Activated CD4-positive, alpha-beta T cell treated with anti-CD3 and anti-CD28 coated beads, Interleukin-2, amount 50 U/mL, for 1 hour (primary cell): ENCODE measurements at places on chromosomes 3 and 15.

DNA sequence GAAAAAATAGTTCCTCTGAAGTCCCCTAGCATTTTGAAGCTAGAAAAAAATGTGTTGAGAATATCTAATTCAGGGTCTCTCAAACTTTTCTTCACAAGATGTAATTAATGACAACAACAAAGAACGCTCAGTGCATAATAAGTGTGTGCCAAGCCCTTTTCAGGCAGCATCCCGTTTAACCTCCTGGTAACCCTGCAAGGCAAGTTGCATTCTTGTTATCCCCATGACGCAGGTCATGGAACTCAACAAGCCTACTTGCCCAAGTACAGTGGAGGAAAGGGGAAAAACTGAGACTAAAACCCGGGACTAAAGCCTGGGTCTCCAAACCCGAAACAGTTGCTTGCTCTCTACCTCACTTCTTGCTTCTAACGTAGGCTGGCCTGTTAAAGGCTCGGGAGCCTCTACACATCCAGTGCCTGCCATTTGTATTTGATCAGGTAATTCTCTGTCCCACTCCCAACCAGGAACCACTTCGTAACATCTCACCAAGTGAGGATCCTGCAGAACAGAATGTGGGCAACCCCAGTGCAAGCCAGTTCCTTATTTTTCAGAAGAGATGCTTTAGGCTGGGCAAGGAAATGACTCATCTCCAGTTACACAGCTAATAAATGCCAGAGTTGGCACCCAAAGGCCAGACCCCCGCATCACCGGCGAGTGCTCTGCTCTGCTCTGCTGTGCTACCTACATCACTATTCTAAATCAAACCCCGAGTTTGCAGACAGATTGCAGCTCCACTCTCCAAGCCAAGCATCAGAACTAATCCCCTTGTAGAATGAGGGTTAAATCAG is 28.3 kb downstream of the LMCD1 start:
- no peak for DNase-seq

GRCh38 chr3:13497386-13497785 is 17.3 kb downstream of the HDAC11 start:
- no peak for DNase-seq

GRCh38 chr3:133962849-133963248 is 66.9 kb downstream of the SLCO2A1 start:
- DNase-seq = no peak

GRCh38 chr15:100383302-100384107 is 41.7 kb upstream of the ADAMTS17 start:
- DNase-seq = no peak

DNA sequence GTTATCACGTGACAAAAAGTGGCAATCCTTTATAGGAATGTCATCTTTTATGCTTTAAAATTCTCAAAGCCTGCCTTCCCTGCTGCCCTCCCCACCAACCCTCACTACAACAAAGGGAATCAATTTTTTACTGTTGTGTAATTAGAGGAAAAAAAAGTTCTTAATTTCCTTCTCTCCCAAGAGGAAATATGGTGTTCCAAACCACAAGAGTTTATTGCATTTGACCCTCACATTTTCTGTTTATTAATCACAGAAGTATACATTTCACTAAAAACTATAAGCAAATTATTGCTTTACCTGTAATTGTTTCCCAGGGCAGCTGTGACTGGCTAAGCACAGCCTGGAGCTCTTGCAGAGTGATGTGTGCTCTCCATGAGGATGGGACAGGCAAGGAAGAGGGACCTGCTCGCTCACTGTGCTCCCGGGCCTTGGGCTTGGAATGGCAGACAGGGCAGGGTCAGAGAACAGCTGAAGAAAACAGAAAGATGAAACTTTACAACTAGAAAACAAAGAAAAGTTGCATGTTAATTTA is 31.3 kb upstream of the ATP10A start:
- no peak for DNase-seq

- DNase-seq = no peak
Measured at GRCh38 chr3:45616158-45616557, 21.6 kb downstream of the LIMD1 start.

DNA sequence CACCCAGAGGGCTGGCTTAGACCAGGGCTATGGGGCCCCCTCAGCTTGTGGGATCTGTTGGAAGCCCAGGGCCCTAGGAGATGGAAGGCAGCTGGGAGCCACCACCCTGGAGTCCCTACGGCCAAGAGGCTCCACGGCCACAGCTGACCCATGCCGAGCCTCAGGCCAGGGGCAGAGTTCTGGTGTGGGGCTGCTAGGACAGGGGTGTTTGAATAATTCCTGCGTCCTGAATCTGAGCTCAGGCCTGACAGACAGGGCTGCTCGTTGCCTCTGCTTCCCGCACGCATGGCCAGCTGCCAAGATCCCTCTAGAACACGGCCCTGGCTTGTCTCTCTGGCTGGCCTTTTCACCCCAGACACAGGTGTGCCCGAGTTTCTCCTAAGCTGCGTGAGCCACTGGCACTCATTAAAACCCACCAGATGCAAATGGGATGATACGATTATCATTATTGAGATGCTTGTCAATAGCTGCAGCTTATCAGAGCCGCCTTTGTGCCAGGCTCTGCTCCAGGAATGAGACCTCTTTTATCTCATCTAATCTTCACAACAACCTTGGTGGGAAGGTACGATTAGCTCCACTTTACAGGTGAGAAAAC is 70.2 kb downstream of the EFCAB12 start:
- DNase-seq = no peak

- DNase-seq = no peak
Measured at GRCh38 chr15:79522656-79523055, 90.5 kb downstream of the MINAR1 start.

DNA sequence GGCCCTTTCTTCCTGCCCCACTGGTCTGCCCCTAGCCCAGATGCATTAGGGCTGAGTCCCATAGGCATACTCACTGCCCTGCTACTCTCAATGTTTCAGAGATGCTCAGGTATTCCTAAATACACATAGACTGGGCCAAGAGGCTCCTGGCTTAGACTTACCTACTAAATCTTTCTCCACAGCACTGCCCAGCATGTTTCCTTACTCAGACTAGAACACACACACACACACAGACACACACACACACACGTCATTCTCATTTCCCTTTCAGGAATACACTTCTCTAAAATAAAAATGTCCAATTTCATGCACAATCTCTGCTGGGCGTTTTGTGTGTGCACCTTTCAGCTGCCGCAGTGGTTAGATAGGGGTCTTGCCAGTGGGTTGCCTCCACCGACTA is 175.7 kb downstream of the FAM43A start:
- DNase-seq = no peak

DNA sequence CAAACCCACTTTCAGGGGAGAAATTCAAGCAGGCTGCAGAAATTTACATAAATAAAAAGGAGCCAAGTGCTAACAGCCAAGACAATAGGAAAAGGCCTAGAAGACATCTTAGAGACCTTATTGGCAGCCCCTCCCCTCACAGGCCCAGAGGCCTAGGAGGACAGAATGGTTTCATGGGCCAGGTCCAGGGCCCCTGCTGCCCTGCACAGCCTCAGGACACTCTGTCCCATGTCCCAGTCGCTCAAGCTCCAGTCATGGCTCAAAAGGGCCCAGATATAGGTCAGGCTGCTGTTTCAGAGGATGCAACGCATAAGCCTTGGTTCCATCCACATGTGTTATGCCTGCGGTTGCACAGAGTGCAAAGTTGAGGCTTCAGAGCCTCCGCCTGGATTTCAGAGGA is 55.8 kb downstream of the SLC41A3 start:
- no peak for DNase-seq
